HCT116 (cell line): ENCODE measurements at places on chromosomes 12 and 14.

DNA sequence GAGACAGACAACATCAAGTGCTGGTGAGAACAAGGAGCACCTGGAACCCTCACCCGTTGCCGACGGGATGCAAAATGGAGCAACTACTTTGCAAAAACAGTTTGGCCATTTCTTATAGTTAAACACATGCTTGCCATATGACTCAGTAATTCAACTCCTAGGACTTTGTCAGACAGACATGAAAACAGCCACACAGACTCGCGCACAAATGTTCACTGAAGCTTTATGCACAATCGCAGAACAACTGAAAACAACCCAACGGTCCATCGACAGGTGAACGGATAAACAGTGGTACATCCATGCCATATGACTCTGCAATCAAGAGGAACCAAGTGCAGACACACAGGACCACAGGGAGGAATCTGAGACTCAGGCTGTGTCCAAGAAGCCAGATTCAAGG is 30.8 kb downstream of the NCOR2 start:
- DNase-seq: no peak

DNA sequence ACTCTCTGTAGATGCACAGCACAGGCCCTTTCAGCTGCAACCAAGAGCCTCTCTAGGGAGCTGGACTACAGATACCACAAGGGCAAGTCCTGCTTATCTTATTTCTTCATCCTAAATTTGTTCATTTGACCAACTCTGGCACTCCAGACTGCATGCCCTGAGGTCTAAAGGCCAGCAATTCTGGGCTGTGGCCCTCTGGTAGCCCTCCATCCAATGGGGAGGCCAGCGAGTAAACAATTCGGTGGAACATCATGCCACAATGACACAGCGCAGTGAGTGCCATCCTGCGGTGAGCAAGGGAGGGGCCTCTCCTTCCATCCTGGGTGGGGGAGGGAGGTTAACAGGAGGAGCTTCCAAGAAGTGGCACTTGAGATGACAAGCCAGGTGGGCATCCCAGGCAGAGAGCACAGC is 652 bp upstream of the SELPLG start:
- no peak for DNase-seq

- DNase-seq: no peak
These were observed 8.1 kb upstream of the LHX5 start for GRCh38 chr12:113479590-113480335.

GRCh38 chr14:87430810-87431209 is 562.2 kb downstream of the GALC start:
- no peak for DNase-seq

DNA sequence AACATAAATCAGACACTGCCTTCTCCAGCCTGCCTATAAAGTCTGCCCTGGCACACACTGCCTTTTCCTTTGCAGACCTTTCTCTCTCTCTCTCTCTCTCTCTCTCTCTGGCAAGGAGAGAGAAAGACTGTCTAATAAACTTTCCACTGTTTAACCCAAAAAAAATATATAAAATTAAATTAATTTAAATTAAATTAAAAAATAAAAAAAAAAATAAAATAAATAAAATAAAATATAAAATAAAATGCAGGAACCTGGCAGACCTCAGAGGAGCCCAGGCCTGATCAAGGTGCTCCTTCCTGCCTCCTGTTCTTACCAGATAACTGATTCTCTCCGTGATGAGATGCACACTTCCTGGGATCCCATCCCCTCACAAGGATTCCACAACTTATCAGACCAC is 103.9 kb upstream of the VASH1 start:
- DNase-seq: no peak

DNA sequence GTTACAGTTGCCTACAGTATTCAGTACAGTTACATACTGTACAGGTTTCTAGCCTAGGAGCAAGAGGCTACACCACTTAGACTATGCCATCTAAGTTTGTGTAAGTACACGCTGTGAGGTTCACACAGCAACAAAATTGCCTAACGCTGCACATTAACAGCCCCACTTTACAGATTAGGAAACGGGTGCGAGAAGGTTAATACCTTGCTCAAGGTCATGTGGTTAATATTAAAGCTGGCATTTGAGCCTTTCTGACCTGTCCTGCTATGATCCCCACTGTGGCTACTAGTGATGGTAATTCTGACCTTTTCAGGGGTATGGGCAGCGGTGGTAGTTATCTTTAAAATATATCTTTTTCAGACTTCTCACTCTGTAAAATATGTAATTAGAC is 20.9 kb downstream of the ACVR1B start:
- no peak for DNase-seq

GRCh38 chr14:63478010-63478409 is 65.2 kb downstream of the PPP2R5E start:
- no peak for DNase-seq

GRCh38 chr12:47012552-47012951 is 66.9 kb upstream of the PCED1B start:
- DNase-seq: no peak

DNA sequence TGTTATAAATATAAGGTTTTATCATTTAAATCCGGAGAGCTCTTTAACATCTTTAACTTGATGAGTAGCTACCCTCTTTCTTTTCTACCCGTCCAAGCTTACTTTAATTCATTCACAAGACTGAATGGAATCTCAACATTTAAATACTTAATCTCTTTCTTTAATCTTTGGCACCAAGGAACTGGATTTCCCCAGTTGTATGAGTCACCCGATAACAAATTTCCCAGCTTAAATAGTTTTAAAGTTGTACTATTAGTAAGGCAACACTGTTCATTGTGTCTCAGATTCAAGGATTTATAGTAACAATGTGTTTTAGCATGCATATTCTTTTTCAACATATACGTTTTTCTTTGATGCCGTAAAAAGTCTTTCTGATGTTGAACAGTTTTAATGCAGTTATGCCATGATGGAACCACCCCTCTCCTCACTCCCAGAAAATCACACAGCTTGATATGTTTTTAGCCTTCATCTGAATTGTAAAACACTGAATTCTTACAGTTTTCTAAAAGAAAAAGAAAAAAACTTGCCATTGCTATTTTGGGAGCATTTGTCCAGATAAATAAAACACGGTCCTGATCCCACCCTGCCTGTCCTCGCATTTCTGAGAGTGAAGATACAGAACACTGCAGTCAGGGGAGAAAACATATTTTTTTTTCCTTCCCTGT is 16.0 kb upstream of the LRP6 start:
- no peak for DNase-seq

- DNase-seq: no peak
These were observed at the start of gene GSG1 for GRCh38 chr12:13103391-13104033. Gene GSG1 (minus strand): TSS chr12:13103667. CDS start chr12:13103512, 155 bp downstream.

DNA sequence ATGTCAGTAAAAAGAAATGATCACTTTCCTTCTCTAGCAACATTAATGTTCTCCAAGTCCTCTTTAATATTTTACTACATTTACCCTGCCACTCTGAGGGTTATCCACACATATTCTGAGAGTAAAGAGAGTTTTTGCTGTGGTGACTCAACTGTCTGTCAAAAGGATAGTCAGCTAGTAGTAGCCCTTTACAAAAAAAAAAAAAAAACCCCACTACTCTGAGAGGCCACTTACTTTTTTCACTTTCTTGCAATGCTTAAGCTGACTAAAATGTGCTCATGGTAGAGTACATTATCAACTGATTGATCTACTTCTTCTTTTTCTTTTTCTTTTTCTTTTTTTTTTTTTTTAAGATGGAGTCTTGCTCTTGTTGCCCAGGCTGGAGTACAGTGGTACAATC is 27.6 kb upstream of the PPM1A start:
- DNase-seq: no peak

DNA sequence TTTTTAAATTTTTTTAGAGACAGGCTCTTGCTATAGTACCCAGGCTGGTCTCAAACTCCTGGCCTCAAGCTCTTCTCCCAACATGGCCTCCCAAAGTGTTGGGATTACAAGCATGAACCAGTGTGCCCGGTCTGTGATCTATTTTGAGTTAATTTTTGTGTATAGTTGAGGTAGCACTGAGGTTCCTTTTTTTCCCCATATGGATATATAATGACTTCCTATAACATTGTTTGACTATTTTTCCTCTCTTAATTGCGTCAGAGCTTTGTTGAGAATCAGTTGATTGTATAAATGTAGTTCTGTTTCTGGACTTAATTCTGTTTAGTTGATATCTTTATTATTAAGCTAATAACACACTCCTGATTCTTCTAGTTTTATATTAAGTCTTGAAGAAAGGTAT is 8.6 kb upstream of the M6PR start:
- no peak for DNase-seq

DNA sequence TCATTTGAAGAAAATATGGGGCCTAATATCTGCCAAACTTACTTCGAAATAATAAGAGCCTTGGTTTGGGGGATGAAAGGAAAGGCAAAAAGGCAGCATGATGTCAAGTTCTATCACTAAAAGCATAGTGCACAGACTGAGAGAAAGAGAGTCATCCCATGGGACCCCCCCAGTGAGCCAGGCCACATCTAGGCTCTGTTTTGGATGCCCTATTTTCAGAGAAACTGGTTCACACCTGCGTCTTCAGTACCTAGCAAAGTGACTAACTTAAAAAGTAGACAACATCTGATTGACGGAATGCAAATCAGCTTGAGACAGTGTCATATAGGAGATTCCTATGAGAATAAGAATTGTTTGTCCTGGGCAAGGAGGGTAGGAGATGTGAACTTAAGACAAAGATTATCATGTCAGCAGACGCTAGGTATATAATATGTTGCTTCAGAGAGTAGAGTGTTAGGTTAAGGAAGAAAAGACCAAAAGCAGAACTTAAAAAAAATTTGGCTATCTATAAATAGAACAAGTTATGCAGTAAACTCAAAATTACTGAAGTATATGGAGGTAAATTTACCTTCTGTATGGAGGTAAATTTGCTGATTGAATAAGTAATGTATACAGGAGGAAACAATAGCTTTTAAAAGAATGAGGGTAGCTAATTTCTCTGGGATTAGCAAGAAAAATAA is 148.2 kb downstream of the SLC41A2 start:
- DNase-seq: no peak

DNA sequence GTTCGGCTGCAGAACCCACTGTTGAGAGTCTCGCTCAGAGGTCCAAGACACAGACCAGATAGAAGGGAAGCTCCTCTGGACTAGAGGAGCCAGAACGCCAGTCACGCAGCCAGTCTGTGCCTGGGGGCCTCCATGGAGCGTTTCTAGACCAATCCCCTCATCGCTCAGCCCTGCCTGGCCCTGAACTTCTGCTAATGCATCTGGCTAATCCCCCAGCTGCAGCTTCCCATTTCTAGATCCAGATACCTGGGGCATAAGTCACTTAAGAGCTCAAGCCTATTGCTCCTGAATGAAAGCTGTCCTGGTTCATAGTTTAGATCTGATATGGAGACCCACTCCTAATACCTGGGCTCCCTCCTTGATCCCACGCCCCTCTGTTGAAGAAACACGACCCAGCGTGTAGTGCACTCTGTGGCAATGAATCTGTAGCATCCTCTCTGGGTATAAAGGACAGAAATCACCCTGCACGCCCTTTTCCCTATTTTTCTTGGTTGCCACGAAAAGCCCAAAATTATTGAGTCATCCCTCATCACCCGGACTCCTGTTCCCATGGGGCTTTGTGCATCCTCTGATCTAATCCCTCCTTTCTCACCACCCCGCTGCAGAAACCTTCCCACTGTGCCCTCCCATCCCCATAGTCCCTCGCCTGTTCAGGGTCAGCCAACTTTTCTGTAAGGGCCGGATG is 341.6 kb upstream of the FKBP4 start:
- no peak for DNase-seq

DNA sequence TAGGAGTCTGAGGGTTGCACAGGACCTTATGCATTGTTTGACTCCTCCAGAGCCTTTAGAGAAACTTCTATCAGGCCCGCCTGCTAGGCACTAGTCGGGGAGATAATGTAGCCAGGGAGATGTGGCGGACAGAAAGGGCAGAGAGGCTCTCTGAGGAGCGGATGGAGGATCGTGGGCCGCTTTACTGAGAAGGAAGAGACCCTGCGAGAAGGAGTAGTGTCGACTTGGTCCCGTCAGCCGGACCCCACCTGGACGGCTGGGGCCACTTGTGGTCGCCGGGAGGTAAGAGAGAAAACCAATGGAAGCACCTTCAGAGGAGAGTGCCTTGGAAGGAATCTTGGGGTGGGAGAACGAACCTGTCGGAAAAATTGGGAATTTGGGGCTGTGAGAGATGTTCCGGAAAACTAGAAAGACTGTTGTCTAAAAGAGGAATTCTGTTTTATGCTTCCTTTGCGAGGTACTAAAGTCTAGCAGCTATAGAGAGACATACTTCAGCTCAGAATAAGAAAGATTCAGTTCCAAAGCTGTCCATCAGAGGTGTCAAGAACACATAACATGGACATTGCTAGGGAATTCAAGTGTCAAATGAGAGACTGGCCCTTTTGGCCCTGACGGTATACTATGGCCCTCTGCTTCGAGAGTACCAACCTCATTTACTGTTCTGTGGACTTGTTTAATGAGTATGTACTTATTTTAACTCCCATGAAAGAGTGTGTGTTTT is 660 bp upstream of the MCRS1 start:
- peak; percentile 13 for DNase-seq
